ENCODE measurements at places on chromosomes 1 and 21.

DNA sequence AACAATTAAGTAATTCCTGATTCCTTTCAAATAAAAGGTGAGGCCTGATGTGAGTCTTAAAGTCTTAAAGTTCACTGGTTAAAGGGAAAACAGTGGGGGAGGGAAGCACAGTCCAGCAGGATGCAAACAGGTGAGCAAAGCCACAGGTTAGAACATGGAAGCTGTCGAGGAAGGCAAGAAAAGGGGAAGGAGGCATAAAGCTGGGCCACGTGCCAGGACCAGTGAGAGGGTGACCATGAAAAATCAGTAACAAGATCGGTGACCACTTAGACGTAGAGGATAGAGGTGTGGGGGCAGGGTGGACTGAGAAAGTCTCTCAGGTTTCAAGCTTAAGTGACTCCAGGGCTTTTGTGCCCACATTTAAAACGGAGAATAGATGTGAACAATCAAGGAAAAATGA lies 231.3 kb downstream of the SETD4 start:
- no peak for DNase-seq

GRCh38 chr1:20720631-20721091 lies 2.9 kb upstream of the KIF17 start:
- DNase-seq = no peak

DNA sequence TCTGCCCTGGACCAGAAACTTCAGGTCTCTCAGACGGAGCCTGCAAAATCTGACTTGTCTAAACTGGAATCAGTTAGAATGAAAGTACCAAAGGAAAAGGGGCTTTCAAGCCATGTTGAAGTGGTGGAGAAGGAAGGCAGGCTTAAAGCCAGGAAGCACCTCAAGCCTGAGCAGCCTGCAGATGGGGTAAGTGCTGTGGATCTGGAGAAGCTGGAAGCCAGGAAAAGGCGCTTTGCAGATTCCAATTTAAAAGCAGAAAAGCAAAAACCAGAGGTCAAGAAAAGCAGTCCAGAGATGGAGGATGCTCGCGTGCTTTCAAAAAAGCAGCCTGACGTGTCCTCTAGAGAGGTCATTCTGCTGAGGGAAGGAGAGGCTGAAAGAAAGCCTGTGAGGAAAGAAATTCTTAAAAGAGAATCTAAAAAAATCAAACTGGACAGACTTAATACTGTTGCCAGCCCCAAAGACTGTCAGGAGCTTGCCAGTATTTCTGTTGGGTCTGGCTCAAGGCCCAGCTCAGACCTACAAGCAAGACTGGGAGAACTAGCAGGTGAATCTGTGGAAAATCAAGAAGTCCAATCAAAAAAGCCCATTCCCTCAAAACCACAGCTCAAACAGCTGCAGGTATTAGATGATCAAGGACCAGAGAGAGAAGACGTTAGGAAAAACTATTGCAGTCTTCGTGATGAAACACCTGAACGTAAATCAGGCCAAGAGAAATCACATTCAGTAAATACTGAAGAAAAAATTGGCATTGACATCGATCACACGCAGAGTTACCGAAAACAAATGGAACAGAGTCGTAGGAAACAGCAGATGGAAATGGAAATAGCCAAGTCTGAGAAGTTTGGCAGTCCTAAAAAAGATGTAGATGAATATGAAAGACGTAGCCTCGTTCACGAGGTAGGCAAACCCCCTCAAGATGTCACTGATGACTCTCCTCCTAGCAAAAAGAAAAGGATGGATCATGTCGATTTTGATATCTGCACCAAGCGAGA lies 46.6 kb downstream of the ZBTB17 start:
- no peak for DNase-seq

DNA sequence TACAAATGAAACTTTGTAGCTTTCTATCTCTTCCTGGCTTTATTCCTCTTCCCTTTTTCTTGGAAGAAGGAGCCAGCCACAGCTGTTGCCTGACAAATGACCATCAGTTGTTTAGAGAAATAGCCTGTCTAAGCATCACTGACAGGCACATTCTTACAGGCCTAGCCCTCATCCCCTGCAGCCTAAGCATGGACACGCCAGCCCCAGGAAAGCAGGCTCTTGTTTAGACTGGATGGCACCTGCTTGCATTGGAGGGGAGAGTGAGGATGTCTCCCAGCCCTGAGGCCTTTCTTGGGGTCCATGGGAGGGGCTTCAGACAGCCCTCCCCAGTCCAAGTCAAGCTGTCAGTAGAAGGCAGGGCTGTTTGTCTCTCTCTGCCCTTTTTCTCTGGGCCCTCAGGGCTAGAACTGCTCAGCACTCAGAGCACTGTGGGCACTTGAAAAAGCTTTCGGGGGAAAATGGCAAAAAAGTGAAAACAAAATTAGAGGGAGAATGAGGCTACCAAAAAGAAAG lies 282.5 kb upstream of the PLXNA2 start:
- DNase-seq = no peak

- no peak for DNase-seq
Measured at GRCh38 chr21:21366277-21366676, 368.1 kb downstream of the NCAM2 start.

- DNase-seq = no peak
Measured at GRCh38 chr1:109011335-109011734, 30.6 kb downstream of the WDR47 start.

- DNase-seq = no peak
Measured at GRCh38 chr1:76225526-76225925, 151.0 kb downstream of the ST6GALNAC3 start.

GRCh38 chr1:12439073-12439472 lies 178.9 kb downstream of the DHRS3 start:
- no peak for DNase-seq

- no peak for DNase-seq
Measured at GRCh38 chr1:204495078-204495753, 611 bp upstream of the PIK3C2B start.

DNA sequence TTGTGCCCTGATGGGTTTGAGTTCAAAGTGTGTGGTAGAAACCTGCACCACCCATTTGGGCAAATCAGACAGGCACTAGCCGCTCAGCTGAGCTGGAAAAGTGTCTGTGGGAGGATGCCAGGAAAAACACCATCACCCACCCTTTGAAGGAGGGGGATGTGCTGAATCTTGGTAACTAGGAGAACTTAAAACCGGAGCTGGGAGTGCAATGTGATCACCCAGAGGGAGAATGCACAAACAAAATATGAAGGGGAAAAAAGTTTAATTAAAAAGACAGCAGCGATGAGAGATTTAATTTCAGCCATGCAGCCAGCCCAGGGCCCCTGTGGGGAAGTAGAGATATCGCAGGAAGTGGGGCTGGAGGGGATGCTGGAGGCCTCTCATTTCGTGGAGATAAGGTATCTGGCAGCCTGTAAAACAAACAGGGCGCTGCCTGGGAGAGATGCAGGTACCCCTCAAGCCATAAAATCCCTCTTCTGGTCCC lies 86.8 kb upstream of the BCAR3 start:
- DNase-seq = no peak

GRCh38 chr1:160640359-160641123 lies 6.3 kb downstream of the SLAMF1 start:
- no peak for DNase-seq

GRCh38 chr1:237204841-237205240 lies 162.9 kb downstream of the RYR2 start:
- DNase-seq = no peak

DNA sequence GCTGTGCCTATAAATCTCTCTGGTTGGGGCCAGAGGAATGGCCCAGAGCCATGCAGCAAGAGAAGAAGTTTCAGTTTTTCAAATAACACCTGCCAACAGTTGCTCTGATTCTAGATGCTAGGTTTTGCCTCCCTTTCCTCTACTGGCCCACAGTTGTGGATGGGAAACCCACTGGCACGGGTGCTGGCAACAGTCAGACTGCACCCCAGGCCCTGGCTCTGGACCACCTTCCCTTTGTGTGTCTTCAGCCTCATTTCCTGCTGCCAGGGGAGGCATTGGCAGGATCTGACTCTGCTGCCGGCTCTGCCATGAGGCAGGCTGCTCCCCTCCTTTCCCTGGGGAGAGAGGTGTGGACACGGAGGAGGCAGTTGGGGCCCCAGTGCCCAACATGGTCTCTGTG lies 142.0 kb downstream of the IGSF21 start:
- no peak for DNase-seq

GRCh38 chr1:69148731-69149130 lies 419.0 kb upstream of the LRRC7 start:
- no peak for DNase-seq

DNA sequence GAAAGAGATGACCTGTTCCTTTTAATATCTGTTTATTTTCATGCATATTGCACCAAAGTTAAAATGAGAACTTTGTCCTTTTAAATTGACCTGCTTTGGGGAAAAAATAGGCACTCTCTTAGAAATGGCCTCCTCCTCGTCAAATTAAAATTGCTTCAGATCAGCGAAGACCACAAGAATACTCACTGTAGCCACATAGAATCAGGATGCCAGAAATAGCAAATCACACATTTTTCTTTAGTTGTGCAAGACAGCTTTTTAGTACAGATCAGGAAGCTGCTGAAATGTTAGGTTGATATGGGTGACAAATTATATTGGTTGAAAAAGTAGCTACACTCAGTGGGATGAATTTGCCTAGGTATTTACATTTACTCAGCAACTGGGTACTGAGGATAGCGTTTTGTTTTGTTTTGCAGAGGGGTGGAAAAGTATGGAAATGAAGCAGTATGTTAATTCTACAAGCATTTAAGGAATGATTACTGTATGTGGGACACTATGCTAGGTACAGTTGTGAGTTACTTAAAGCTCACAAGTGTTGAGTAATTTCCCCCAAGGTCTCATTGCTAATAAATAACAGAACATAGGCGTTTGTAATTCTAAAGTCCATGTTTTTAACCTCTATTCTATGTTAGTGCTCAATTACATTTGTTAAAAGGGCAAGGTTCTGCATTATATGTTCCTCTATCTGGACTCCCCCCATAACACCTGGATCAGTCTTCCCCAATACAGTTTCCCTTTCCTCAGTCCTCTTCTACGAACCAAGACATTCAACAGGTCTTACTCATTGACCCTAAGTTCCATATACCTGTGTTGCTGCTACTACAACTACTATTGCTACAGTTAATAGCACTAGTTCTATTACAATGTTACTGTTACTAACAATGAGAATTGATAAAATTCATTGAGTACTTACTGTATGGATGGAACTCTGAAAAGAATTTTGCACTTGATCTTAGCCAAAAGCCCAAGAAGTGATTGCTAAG lies 99.4 kb upstream of the S1PR1 start:
- DNase-seq = no peak

- no peak for DNase-seq
Measured at GRCh38 chr1:54069791-54070170, 16.4 kb downstream of the TCEANC2 start.

GRCh38 chr1:33086384-33086850 lies 5.5 kb downstream of the AZIN2 start:
- peak; percentile 57 for DNase-seq

- DNase-seq = peak; percentile 83
Measured at GRCh38 chr1:154344977-154345837, 19.9 kb downstream of the ATP8B2 start.

DNA sequence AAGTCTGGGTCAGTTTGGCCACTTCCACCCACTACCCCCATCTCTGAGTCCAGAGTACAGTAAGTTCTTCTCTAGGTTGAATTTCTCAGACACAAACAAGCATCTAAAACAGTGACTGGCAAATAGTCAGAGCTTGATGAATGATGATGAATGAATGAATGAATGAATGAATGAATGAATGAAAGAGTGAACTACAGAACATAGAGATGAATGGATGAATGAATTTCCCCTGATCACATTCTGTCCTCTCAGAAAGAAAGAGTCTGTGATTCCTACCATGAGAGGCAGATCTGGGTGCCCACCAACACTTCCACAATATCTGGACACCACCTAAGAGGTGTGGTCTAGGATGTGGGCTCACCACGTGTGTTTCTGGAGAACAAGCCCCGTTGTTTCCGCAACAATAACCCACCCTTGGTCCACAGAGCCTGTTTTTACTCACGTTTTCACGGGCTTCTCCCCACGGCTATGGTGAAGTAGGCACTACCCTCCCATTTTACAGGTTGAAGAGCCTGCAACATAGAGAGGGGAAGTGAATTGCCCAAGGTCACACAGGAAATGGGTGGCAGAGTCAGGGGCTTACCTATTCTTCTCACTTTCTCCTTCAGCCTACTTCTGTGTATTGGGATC lies 40.2 kb upstream of the IFFO2 start:
- no peak for DNase-seq

DNA sequence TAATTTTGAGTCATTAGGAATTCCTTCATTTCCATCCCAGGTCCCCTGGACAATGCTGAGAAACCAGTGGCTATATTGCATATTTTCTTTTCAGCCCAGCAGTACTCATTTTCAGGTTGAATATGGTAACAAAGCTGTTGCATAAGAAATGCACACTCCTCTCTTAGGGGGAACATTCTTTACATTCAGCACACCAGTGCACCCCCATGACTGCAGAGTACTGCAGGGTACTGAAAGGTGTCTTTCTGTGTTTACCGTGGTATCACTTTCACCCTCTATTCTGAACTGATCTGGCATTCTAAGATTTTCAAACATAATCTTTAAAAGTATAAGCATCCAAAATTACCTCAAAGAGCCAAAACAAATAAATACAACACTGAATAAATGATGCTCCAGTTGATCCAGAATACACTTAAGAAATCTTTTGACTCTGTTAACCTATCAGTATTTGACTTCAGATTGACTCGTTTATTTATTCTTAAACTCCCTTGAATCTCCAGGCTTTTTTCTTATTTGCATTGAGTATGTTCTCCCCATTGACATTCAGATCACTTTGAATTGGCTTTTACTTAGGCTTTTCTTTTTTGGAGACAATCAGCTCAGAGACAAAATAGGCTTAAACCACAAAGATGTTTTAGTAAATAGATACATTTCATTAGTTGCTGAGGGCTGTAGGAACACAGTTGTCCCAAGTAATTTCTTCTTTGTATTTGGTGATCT lies 213.6 kb downstream of the NFIA start:
- no peak for DNase-seq

- DNase-seq = no peak
Measured at GRCh38 chr1:156752843-156753482, 1.5 kb upstream of the HDGF start.

DNA sequence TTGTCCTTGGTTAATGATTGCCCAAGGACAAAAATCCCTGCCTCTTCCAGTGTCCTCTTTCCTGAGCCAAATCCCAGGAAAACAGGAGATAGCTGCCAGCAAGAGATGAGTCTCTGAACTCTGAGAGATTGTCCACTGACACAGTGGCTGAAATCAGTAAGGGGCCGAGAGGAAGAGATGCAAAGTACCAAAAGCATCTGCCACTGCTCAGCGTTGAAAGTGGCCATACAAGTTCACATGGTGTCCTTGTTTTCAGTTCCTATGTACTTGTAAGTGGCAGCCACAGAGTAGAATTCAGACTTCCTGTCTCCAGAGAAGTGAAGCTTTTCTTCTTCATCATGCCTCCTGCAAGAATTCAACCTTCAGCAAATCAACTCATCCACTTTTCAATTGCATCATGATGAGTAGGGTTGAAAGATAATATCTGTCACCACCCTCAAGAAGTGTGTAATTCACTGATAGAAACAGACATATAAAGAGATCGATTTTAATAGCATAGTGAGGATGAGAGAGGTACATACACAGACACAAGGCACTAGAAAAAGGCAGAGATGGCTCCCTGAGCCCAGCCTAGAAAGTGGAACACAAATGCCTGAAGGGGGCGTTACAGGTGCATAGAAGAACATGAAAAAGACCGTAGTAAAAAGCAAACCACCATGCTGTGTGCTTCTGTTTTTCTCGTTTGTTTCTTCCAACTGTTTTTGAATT lies 185.8 kb downstream of the MRPL39 start:
- DNase-seq = peak; percentile 69

- peak; percentile 80 for DNase-seq
Measured at GRCh38 chr1:42730988-42731387, 9.0 kb downstream of the CLDN19 start.

All from activated T-cell treated with anti-CD3 and anti-CD28 coated beads, Interleukin-2, amount 50 U/mL, for 48 hours (primary cell).